Left ventricle myocardium inferior (tissue), 1 donor: ENCODE measurements at places on chromosomes 4 and X. TPM values are rescaled to one million over a fixed set of nuclear protein-coding genes. Genes with fewer than 3 reads are reported as not detected.
A peak's percentile ranks its signal among the peaks of the same experiment; 100 is the strongest.

DNA sequence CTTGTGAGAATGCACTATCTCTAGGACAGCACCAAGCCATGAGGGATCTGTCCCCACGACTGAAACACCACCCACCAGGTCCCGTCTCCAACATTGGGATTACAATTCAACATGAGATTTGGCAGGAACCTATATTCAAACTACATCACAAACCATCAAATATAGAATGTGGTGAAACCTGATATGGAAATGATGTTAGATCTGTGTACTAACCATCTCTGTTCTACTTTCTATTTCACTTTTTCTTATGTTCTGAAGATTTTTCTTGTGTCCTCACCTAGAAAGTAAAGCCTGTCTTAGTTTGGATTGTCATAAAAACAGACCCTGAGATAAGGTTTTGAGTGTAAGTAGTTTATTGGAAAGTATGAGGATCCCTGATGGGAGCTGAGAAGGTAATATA is 37.8 kb upstream of the TACR3 start:
- H3K4me3 ChIP-seq: no peak overlapping the region
- H3K36me3 ChIP-seq: no peaks in the 10 kb centered on the region
- H3K27ac ChIP-seq: no peak overlapping the region
- H3K4me1 ChIP-seq: no peaks in the 10 kb centered on the region
- H3K27me3 ChIP-seq: no peaks in the 10 kb centered on the region

GRCh38 chr4:60989141-60989540 is 211.0 kb upstream of the ADGRL3 start:
- no peaks in the 10 kb centered on the region for H3K4me1 ChIP-seq
- no peak overlapping the region for H3K4me3 ChIP-seq
- no peaks in the 10 kb centered on the region for H3K36me3 ChIP-seq
- no peaks in the 10 kb centered on the region for H3K27me3 ChIP-seq

ARR3 gene
- total RNA-seq: not detected

DNA sequence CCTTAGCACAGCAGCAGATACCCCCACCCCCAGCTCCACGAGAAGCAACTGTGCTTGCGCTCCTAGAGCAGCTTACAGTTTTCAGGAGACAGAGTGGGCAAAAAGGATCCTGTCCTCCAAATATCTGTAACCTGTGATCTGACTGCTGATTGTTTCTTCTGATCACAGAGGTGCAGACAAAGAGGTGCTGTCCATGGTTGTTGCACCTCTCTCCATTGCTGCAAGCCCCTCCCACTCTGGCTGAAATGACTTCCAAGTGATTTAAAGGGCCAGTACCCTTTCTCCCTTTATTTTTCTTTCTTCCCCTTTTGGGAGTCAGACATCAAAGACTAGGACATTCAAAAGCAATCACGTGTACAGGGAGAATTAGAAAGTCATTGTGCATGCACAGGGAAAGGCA is 205.3 kb upstream of the GEMIN8 start:
- H3K36me3 ChIP-seq: no peaks in the 10 kb centered on the region
- H3K4me1 ChIP-seq: no peaks in the 10 kb centered on the region
- H3K4me3 ChIP-seq: no peak overlapping the region

DNA sequence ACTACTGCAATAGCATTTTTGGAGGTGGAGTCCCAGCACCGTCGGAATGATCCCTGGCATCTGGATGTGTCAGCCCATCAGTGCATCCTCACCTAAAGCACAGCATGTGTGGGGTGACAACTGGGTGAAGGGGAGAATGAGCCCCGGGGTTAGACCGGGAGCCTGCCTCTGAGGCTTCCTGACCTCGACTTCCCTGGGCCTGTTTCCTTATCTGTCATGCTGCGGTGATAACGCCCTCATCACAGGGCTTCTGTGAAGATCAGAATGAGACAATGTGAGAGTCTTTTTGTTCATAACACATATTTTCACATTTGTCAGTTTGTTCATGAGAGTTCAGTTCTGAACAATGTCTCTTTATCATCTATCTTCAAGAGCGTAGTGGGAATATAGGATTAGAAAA is 31.1 kb upstream of the PDLIM3 start:
- no peak overlapping the region for H3K4me3 ChIP-seq
- H3K36me3 ChIP-seq: no peaks in the 10 kb centered on the region
- H3K27ac ChIP-seq: peak overlapping the region; percentile 93
- H3K4me1 ChIP-seq: peaks cover 46% of the 10 kb centered on the region
- no peaks in the 10 kb centered on the region for H3K27me3 ChIP-seq
- peak; percentile 42 for DNase-seq

DNA sequence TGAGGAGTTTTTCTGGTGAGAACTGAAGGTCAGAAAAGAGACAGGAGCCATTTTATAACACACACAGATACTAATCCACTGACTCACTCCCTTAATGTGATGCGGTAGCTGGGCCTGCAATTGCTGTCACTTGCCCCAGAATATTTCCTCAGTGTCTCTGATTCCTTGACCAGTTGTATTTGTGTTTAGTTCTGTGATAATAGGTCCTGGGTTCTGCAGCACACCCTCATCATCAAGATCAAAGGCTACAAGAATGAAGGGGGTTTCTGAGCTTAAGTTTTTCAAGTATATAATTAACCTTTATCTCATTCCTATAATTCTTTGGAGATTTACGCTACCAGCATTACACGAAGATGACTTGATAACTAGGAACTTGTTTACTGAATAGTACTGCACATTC is 576.5 kb upstream of the CPXCR1 start:
- H3K4me1 ChIP-seq: no peaks in the 10 kb centered on the region
- H3K36me3 ChIP-seq: no peaks in the 10 kb centered on the region
- H3K4me3 ChIP-seq: no peak overlapping the region
- no peak overlapping the region for H3K27ac ChIP-seq

RAB9B gene
- 29.3 TPM for total RNA-seq

GRCh38 chrX:97328853-97329390 is 445.2 kb downstream of the RPA4 start:
- H3K27me3 ChIP-seq: no peaks in the 10 kb centered on the region
- no peaks in the 10 kb centered on the region for H3K36me3 ChIP-seq
- no peak for DNase-seq
- no peak overlapping the region for H3K27ac ChIP-seq
- H3K4me3 ChIP-seq: no peak overlapping the region

DNA sequence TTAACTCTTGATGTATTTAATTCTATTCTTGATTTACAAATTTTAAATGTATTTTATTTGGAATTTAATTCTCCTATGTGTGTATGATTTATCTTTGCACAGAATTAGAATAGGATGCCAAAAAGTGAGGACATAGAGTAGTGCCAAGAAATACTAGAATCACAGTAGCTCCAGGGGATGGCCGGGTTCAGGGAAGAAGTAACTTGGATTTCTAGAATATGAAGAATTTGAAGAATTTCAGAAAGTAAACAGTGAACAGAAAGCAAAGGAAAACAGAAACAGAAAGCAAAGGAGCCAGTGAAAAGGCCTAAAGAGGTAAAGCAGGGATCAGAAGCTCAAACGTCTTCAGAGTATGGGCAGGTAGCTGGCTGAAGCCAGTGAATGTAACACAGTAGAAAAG is 1187.6 kb downstream of the RPA4 start:
- no peaks in the 10 kb centered on the region for H3K27me3 ChIP-seq
- H3K4me1 ChIP-seq: no peaks in the 10 kb centered on the region
- no peak overlapping the region for H3K27ac ChIP-seq
- no peak overlapping the region for H3K4me3 ChIP-seq
- no peaks in the 10 kb centered on the region for H3K36me3 ChIP-seq
